ENCODE measurements at places on chromosomes 3 and 15.
A peak's percentile ranks its signal among the peaks of the same experiment; 100 is the strongest.

- DNase-seq: no peak
Observed at GRCh38 chr3:25744470-25744869, 38.8 kb downstream of the NGLY1 start.

DNA sequence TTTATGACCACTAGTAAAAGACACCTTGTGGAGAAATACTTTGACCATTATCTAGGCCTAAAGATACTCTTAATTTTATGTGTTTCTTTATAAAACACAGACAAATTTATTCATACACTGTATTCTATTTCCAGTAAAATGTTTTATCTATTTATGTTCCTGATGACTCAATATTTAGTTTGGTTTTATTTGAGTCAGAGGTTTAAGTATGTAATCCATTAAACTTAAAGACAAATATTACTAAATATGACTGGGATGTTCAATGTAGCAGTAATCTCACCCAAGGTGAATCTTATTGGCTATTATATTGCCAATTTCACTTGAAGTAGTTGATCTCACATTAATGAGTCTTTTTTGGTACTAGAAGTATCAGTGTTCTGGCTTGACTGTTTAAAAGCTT is 799.7 kb downstream of the CADM2 start:
- no peak for DNase-seq

GRCh38 chr3:29609328-29609811 is 328.5 kb downstream of the RBMS3 start:
- no peak for DNase-seq

- no peak for DNase-seq
Observed at GRCh38 chr3:143763564-143764162, 84.6 kb downstream of the SLC9A9 start.

- DNase-seq: no peak
Observed at GRCh38 chr3:47612879-47613278, 34.2 kb upstream of the CSPG5 start.

GRCh38 chr3:146416366-146416765 is 53.0 kb downstream of the PLSCR2 start:
- no peak for DNase-seq

- no peak for DNase-seq
Observed at GRCh38 chr15:69161079-69161877, 843 bp downstream of the GLCE start.

DNA sequence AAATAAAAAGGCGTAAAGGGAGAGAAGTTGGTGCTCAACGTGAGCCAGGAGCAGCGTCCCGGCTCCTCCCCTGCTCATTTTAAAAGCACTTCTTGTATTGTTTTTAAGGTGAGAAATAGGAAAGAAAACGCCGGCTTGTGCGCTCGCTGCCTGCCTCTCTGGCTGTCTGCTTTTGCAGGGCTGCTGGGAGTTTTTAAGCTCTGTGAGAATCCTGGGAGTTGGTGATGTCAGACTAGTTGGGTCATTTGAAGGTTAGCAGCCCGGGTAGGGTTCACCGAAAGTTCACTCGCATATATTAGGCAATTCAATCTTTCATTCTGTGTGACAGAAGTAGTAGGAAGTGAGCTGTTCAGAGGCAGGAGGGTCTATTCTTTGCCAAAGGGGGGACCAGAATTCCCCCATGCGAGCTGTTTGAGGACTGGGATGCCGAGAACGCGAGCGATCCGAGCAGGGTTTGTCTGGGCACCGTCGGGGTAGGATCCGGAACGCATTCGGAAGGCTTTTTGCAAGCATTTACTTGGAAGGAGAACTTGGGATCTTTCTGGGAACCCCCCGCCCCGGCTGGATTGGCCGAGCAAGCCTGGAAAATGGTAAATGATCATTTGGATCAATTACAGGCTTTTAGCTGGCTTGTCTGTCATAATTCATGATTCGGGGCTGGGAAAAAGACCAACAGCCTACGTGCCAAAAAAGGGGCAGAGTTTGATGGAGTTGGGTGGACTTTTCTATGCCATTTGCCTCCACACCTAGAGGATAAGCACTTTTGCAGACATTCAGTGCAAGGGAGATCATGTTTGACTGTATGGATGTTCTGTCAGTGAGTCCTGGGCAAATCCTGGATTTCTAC is at the start of gene RARB:
Gene RARB (plus strand): TSS at position 322 of the 847 bp plus-strand sequence. CDS start 469 bp downstream, at position 791.
- peak; percentile 64 for DNase-seq

- no peak for DNase-seq
Observed at GRCh38 chr15:89457086-89457485, 39.3 kb downstream of the RHCG start.

GRCh38 chr15:96107916-96108315 is 222.6 kb upstream of the NR2F2 start:
- DNase-seq: no peak

GRCh38 chr3:53490459-53490968 is 3.9 kb upstream of the CACNA1D start:
- DNase-seq: no peak

Measured in foreskin keratinocyte (primary cell).